NCI-H1092 treated with DMSO at 0.1 percent for 48 hours (cell line): ENCODE measurements at places on chromosomes 4 and X.

DNA sequence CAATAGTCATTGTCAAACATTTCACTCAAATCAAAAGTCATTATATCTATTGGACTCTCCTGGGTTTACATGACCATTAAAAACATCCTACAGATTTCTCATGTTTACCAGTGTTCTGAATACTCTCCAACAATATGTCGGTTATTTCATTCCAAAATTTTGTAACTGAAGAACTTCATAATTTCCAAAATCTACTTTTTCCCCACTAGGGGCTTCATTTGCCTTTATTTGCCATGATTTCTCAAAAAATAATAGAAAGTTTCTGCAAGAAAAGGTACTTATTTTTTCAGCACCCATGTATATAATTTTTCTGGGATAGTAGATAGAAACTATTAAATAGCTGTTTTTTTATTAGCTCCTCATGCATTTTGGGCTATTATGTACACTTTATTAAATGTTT lies 49.0 kb downstream of the PRDM5 start:
- no peak for DNase-seq

DNA sequence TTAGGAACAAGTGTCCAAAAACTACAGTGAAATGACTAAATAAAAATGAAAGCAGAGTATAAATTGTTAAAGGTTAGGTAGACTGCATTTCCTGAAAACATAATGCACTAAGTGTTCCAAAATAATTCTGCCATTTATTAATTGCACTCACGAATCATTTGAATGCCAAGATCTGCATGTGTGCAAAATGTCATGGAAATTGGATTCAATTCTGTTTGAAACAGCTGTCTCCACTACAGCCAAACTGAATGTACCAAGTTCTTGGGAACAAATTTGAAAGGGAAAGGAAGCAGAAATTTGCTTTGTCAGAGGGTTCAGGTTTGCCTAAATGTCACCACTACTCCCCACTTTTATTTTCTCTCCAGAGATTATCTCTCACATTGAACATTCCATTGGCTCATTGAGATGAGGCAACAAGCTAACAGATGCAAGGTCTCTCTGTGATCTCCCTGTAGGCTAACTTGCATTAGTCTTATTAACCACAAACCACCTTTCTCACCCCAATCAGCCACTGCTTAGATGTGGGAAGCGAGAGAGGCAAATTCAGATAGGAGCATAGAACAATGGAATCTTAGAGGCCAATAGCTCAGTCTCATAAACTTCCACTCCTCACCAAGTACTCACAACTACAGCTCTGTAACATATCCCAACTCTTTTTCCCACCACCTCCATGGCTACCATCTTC lies 226.6 kb downstream of the KDR start:
- DNase-seq = no peak

DNA sequence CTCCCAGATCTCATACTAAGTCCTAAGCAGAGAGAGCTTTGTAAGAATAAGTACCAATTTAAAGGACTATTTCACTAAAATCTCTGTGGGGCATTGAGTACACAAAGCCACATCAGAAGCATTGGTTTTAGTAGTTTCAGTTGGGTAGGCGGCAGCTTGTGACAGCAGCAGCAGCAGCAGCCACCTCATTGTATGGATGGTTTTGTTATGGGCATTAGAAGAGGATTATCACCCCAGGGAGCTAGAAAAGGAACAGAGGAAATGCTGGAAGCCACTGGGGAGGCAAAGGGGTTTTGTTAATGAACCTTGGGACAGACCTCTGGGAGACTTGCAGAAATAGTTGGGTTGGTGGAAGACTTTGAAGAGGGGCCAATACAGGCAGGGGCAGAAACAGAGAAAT lies 93.9 kb upstream of the FRMPD3 start:
- no peak for DNase-seq

DNA sequence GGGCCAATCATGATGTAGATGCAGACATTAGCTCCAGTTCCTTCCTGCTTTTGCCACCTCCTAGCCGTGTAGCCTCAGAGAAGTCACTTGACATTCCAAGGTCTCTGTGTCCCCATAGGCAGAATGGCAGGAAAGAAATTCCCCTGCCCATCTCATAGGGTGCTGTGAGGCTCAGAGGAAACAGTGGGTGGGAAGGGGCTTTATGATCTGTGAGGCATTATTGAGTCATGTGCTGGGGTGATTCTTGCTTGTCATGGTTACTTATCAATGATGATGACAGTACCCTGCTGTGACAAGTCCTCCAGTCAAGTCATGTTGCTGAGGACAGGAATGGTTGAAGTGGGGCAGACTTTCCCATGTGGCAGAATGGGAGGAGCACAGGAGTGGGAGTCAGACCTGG lies 63.7 kb downstream of the MSX1 start:
- no peak for DNase-seq

- DNase-seq = no peak
Observed at GRCh38 chrX:119989905-119990555, 46.5 kb upstream of the NKAP start.

DNA sequence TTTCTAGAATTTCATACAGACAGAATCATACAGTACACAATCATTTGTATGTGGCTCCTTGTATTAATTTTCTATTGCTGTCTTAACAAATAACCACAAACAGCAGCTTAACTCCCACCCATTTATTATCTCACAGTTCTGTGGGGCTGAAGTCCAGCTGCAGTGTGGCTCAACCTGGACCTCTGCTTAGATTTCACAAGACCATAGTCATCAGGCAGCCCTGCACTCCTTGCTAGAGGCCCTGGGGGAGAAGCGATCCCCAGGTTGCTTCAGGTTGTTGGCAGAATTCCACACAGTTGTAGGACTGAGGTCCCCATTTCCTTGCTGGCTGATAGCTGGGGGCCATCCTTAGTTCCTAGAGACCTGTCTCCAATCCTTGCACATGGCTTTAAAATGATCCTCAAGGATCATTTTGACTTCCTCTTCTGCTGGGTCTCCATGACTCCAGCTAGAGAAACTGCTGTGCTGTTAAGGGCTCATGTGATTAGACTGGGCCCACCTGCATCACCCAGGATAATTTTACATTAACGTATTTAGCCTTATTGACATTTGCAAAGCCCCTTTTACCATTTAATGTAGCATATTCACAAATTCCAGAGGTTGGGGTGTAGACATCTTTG lies 60.9 kb upstream of the SMAD1 start:
- DNase-seq = no peak

DNA sequence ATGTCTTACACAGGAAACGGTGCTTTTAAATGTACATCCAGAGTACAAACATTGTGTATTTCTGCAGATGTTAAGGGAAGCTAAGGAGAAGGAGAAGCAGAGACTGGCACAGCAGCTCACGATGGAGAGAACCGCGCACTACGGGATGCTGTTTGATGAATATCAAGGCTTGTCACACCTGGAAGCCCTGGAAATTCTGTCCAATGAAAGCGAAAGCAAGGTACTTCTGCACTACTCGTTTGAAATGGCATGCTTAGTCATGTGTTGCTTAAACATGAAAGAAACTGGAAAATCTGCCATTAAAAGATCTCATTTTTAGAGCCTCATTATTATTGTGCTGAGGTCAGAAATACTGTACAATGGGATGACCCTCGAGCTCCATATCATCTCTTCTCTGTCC lies 47.2 kb downstream of the FAM114A1 start:
- no peak for DNase-seq

- DNase-seq = no peak
Observed at GRCh38 chr4:102423375-102423774, 77.8 kb upstream of the NFKB1 start.

DNA sequence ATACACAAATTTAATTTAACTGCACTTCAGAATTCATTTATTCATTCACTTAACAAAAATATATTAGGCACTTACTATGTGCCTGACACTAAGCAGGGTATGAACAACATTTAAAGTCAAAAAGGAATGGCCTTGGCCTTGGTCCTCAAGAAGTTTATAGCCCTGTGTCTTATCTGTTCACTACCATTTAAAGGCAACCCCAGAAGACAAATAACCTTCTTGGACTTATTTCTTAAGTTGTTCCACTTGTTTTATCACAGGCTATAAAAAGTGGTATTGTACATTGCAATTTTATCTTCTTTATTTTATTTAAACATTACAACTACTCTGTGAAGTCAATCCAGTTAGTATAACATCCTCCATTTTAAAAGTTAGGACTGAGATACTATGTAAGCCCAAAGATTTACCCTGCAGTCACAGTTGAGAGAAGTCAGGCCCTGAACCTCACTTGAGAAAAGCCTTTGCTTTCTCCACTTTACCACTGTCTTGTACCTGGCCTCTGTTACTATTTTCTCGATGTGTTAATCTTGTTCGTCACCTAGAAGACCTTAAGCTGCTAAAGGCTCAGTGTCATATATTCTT lies 305.6 kb upstream of the DIPK2B start:
- DNase-seq = no peak

DNA sequence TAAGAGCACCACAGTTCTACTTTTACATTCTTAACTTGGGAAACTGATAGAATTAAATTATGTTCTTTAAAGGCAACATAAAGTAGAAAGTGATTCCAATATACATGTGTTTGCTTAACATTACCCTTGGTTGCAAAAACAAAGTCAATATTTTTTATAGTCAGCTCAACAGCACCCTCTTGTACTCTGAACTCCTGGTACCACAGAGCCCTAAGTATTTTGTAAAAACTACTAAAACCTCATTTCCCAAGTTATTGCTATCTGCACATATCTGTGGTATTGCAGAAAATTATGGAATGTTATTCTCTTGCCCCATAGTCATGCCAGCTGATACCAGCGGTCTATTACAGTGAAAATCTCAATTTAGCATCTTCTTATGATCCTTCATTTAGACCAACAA lies 2.9 kb downstream of the KIF4A start:
- DNase-seq = no peak

DNA sequence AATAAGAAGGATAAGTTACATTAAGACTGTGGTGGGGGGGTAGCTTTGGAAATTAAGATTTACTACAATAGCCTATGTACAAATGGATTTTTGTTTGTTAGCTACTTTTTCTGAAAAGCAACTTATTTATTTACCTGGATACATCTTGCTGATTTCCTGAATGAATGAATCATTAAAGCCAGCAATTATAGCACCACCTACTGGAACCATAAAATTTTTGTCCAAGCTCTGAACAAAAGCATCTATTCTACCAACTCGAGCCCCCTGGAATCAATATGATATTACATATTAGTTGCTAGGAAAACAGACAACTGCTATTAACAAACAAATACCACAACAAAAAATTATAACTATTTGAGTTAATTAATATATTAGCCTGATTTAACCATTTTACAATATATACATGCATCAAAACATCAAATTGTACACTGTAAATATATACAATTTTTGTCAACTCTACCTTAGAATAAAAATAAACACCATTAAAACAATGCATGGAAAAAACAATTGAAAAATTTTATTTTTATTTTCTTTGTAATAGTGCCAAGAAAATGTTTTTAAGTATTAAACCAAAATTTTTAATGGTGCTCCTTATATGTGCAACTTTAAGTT lies 15.3 kb downstream of the SEPSECS start:
- peak; percentile 47 for DNase-seq

DNA sequence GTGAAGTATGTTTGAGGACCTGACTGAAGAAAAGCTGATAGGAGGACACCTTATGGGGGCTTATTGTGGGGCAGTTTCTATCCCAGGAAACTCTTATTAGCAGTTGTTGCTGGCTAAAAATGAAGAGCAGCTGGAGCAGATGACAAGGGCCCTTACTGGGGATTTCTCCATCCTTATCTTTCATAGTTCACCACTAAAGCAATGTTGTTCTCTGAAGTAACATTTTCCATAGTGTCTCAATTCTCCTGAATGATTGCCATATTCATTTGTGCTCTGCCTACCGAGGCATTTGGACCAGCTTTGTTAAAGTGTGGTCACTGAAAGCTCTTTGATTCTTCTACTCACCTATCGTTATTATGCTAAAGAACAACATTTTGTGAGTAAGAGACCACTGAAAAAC lies 7.7 kb downstream of the ENOX2 start:
- no peak for DNase-seq

GRCh38 chr4:94127707-94128328 lies 79.8 kb upstream of the SMARCAD1 start:
- DNase-seq = peak; percentile 34

DNA sequence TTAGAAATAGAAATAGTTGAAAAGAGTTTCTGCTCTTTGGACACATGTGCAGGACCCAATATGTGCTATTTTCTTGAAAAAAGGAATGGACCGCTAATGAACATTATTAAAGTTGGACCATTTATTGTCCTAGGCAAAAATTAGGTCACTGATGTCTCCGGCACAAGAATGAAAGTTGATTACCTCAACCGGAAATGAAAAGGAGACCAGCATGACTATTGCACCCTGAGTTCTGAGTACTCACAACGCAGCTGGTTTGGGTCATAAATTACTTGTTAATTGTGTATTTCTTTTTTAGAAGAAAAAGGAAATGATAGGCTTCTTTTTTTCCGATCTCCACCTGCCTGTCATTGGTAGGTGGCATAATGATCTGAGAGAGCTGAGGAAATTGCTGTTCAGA lies 232.7 kb downstream of the ARHGAP24 start:
- no peak for DNase-seq

DNA sequence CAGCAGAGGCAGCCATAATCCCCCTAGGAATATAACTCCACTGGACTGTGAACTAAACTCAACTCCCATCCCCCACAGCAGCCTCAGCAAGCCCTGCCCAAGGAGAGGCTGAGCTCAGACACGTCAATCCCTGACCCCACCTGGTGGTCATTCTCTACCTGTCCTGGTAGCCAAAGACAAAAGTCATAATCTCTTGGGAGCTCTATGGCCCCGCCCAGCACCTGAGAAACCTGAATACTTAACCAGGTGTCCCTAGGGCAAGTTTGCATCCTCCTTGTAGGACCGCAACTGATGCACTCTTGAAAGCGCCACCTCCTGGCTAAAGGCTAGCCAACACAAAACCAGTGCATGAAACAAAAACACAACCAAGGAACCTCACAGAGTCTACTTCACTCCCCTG lies 18.4 kb downstream of the CT47B1 start:
- no peak for DNase-seq

- no peak for DNase-seq
Observed at GRCh38 chrX:22516893-22517292, 244.2 kb downstream of the CBLL2 start.

DNA sequence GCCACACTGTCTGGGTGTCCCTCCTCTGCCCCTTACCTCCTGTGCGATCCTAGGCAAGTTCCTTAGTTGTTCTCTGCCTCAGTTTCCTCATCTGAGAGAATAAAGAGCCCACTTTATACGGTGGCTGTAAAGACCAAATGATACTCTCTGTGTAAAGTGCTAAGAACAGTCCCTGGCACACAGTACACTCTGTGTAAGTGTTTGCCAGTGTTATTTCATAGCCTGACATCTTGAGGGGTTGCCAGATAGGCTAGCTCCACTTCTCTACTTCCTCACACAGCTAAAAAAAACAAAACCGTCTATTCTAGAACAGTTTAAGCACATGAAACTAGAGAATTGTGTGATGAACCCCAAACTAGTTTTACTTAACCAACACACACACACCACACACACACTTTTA lies 17.1 kb downstream of the SPON2 start:
- no peak for DNase-seq

DNA sequence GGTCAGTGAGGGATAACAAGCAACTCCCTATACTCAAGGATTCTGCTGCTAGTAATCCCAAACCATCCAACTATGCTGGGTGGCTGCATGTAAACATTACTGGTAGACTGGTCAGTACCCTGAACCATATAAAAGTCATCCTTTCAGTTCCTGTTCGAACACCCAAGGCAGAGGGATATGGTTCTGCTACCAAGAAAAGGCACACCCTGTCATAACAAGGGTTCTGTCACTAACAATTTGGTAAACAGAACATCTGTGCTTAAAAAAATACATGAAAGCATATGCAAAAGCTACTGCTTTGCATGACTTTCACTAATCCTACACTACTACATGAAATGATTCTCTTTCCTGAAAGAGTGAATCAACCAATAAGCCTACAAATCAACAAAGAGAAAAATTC lies 76.8 kb upstream of the MCF2 start:
- no peak for DNase-seq
